ENCODE measurements at places on chromosomes 12 and 14.

DNA sequence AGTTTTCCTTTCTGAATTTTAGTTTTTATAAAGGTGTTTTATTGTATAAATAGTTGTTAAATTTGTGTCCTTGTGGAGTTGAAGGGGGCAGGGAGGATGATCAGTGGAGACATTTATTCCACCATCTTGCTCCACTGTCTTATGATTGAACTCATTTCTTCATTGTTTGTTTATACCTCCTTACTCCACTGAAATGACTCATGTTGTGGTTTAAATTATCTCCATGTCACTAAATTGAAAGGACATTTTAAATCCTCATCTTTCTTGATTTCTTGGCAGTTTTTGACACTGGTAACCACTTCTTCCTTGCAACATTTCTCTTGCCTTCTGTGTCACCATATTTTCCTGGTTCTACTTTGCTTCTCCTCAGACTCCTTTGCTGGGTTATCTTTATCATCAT, 23.6 kb upstream of the FERMT2 start:
- H3K36me3 ChIP-seq, result no peaks in the 10 kb centered on the region
- no peaks in the 10 kb centered on the region for H3K27me3 ChIP-seq
- DNase-seq, result no peak
- no peaks in the 10 kb centered on the region for H3K4me1 ChIP-seq
- H3K4me3 ChIP-seq, result no peak overlapping the region
- no peak overlapping the region for H3K27ac ChIP-seq

DNA sequence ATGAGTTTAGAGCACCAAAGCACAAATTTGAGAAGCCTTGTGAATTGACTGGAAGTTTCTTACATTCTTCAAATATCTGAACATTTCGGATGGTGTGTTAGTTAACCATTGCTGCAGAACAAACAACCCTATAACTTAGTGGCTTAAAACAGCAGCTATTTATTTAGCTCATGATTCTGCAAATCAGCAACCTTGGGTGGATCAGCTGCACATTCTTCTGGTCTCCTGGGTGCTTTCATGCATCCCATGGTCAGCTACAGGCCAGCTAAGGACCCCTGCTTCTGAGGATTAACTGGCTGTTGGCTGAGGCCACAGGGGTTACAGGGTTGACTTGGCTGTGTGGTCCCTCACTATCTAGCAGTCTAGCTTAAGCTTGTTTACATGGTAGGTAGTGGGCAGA, 114.0 kb upstream of the HIF1A start:
- no peaks in the 10 kb centered on the region for H3K27me3 ChIP-seq
- H3K4me1 ChIP-seq, result no peaks in the 10 kb centered on the region
- no peaks in the 10 kb centered on the region for H3K36me3 ChIP-seq

GRCh38 chr12:64890873-64891468, 66.5 kb downstream of the TBC1D30 start:
- H3K4me1 ChIP-seq, result no peaks in the 10 kb centered on the region
- H3K27me3 ChIP-seq, result no peaks in the 10 kb centered on the region
- DNase-seq, result peak; percentile 79
- H3K36me3 ChIP-seq, result no peaks in the 10 kb centered on the region
- H3K4me3 ChIP-seq, result no peak overlapping the region

GRCh38 chr12:115257791-115258190, 573.8 kb upstream of the TBX3 start:
- H3K27me3 ChIP-seq, result no peaks in the 10 kb centered on the region
- no peak overlapping the region for H3K4me3 ChIP-seq
- no peaks in the 10 kb centered on the region for H3K4me1 ChIP-seq
- no peak overlapping the region for H3K27ac ChIP-seq

DNA sequence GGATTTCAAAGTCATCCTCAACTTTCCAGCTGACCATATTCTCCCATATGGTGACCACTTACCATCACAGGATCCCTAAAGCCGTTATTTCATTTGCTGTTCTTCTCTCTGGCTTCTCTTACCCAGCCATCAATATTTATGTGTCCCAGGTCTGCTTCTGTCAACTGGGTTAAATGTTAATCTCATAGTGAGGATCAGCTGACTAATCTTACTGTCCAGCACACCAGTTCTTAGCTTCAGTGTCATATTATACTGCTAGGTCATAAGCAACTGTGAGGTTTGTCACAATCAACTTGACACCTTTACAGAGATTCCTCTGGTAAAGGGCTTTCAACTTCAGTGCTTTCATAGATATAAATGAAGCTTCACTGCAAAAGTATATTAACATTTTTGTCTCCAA, 294.4 kb downstream of the DIO2 start:
- no peak overlapping the region for H3K27ac ChIP-seq
- no peaks in the 10 kb centered on the region for H3K27me3 ChIP-seq
- no peak for DNase-seq
- no peak overlapping the region for H3K4me3 ChIP-seq
- H3K4me1 ChIP-seq, result no peaks in the 10 kb centered on the region

DNA sequence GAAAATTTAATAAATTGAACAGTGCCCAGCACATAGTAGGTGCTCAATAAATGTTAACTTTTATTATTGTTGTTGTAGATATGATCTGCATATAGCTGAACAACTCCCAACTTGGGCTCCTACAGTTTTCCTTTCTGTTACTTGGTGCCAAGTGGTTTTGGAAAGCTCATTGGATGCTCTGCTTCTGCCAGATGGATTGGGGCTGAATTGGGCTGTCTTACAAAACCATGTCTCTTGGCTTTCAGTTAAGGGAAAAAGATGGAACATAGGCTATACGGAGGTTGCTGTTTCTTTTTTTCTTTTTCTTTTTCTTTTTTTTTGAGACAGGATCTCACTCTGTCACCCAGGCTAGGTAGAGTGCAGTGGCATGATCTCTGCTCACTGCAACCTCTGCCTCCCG, 140.7 kb upstream of the PWP1 start:
- DNase-seq, result no peak
- H3K4me3 ChIP-seq, result no peak overlapping the region
- no peaks in the 10 kb centered on the region for H3K4me1 ChIP-seq
- H3K27ac ChIP-seq, result no peak overlapping the region
- no peaks in the 10 kb centered on the region for H3K36me3 ChIP-seq
- H3K27me3 ChIP-seq, result no peaks in the 10 kb centered on the region

- no peaks in the 10 kb centered on the region for H3K27me3 ChIP-seq
- H3K36me3 ChIP-seq, result no peaks in the 10 kb centered on the region
- H3K4me1 ChIP-seq, result no peaks in the 10 kb centered on the region
- no peak overlapping the region for H3K4me3 ChIP-seq
Observed at GRCh38 chr12:67690656-67691055, 42.1 kb downstream of the DYRK2 start.

Data from neural progenitor cell (in vitro differentiated cells).